Stimulated activated CD4-positive, alpha-beta T cell treated with anti-CD3 and anti-CD28 coated beads, TNF-alpha, amount 100 ng/mL, for 4 hours (primary cell): ENCODE measurements at places on chromosomes 5 and 9.

DNA sequence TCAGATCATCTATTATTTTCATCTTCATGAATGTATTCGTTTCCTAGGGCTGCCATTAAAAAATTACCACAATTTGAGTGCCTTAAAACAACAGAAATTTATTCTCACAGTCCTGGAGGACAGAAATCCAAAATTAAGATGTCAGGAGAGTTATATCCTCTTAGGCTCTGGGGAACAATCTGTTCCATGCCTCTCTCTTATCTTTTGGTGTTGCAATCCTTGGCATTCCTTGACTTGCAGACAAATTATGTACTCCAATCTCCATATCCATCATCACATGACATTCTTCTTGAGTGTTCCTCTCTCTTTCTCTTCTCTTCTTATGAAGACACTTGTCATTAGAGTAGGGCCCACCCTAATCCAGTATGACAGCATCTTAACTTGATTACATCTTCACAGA is 339.4 kb downstream of the EFNA5 start:
- DNase-seq, result no peak

DNA sequence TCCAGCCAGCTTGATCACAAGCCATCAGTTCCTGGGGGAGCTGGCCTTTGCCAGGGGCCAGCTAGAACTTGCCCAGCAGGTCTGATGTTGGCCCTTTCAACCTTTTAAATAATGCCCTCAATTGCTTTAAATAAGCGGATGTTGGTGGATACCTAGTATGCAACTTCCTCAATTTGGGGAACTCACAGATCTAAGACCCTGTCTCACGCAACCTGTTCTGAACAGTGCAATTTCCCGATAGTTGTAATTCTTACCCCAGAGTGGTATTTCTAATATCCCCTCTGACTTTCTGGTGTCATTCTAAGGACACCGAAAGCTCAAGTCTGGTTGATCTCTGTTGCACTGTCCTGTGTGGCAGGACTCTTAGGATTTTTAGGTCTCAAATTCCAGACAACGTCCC is 23.1 kb downstream of the GALNT12 start:
- DNase-seq, result no peak

- no peak for DNase-seq
Measured at GRCh38 chr5:110398951-110399350, 327.5 kb downstream of the TMEM232 start.

DNA sequence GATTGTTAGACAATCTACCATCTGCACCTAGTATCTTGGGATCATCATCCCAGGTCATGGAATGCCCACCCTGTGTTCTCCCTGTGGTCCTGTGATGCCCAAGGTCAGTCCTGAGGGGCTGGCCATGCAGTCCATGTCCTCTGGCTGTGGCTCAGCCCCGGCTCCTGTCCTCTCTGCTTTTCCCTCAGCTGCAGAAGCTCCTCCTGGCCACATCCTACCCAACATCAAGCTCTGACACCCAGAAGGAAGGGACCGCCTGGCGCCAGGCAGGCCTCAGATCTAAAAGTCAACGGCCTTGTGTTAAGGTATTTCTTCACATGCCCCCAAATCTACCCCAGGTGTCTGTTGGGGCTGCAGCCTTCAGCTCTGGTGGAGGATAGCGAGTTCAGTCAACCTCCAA is 100.5 kb downstream of the PPARGC1B start:
- no peak for DNase-seq

GRCh38 chr9:128494746-128495129 is 9.8 kb upstream of the GLE1 start:
- DNase-seq, result no peak

DNA sequence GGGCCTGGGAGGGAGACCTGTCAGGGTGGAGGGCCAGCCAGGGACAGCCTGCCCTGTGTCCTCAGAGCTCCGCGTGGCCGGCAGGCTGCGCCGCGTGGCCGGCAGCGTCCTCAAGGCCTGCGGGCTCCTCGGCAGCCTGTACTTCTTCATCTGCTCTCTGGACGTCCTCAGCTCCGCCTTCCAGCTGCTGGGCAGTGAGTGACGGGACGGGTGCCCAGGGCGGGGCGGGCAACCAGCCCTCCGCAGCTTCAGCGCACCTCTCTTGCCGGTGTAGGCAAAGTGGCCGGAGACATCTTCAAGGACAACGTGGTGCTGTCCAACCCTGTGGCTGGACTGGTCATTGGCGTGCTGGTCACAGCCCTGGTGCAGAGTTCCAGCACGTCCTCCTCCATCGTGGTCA is 1.8 kb downstream of the SLC34A3 start:
- no peak for DNase-seq

DNA sequence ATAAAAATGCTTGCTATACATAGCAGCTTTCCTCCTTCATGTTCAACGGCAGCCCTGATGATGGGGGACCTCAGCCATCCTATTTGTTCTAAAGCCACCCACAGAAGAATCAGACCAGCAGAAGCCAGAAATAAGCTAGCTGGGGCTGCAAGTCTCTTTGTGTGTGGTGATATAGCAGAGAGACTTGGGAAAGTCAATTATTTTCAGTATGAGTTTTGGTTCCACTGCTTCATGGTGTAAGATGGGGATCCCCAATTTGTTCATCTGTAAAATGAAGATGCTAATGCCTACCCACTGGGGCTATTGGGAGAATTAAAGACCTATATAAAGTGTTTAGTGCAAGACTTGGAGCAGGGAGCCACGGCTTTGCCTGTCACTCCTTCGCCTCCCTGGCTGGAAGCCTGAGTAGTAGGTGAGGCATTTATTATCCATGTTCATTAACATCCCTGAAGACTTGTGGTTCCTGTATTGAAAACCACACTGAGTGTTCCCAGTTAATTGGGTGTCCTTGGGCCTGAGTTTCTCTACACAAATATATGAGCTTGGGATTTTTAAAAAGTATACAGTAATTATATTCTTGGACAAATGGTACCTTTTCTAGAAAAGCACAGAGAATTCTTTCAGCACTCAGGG is 210.1 kb upstream of the SLC24A2 start:
- DNase-seq, result no peak

DNA sequence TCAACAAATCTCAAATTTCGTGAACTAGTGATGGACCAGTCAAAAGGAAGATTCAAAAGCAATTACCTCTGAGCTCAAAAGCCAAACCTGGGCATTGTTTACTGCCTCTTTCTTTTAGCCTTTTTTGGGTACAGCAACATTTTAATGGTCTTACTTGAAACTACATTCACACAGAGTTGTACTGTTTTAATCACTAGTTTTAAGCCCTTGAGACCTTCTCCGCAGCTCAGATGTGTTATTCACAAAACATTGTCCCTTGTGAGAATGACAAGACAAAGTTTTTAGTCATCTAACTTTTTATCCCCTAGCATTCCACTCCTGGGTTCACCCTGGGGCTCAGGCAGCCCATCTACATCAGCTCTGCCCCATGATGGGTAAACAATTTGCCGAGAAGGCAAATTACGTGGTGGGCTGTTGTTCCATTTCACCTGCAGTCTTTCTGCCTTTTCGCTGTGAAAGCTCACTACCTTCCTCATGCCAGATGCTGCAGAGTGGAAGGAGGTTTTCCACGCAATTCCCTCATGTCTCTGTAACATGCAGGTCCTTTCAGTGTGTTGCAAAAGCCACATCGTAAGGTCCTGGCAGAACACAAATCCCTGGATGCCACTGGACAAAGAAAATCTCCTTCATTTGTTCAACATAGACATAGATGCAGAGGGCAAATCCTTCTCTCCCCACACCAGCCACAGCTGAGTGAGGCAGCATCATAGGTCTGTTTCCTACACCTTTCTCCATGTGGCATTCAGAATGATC is 175.7 kb downstream of the EBF1 start:
- DNase-seq, result no peak

GRCh38 chr9:2810420-2811075 is 33.3 kb downstream of the PUM3 start:
- no peak for DNase-seq

DNA sequence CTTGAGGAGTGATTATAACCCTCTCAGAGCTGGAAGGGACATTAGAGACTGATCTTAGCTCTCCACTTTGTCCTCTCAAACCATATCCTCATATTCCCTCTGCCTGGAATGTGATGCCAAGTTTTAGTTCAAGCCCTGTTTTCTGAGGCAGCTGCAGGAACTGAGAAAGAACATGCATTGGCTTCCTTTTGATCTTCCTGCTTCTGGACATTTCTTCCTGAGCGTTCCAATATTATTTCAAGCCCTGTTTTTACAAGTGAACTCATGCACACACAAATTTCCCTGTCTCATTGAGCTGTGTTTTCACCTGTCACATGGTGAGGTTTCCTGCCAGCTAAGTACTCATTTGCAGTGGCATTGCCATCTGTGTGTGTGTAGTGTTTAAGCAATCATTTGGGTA is 17.0 kb downstream of the FOCAD start:
- no peak for DNase-seq

GRCh38 chr9:19630760-19631159 is 158.1 kb downstream of the SLC24A2 start:
- DNase-seq, result no peak

DNA sequence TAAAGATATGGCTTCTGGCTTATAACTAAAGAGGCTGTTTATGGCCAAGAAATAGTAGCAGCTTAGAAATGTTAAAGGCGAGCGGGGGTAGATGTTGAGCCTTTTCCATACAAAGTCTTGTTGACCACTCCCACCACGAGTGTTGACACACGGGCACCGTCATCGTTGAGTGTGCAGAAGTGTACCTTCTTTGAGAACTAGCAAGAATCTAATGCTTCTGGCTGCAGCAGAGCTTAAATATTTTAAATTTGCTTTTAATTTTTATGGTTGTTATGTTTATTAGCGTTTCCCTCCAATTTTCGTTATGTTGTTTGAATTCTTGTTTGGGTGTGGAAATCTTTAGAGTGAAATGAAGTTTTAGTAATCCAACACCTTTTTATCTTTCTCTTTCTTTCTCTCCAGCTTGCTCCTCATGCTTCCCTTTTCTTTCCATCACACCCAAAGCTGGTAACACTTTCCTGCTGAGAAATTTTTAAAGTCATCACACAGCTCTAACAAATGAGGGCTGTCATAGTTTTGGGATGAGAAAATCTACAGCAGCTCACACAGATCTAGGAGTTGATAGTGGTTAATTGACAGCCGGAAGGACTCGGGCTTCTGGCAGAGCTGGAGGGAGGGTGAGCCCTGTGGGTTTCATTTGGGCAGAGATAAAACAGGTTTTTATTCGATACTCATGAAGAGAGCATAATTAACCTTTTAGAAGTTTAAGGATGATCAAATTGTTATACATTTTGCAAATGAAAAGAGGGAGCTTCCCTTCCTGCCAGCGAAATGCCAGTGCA is 120.1 kb upstream of the ZNF608 start:
- no peak for DNase-seq

DNA sequence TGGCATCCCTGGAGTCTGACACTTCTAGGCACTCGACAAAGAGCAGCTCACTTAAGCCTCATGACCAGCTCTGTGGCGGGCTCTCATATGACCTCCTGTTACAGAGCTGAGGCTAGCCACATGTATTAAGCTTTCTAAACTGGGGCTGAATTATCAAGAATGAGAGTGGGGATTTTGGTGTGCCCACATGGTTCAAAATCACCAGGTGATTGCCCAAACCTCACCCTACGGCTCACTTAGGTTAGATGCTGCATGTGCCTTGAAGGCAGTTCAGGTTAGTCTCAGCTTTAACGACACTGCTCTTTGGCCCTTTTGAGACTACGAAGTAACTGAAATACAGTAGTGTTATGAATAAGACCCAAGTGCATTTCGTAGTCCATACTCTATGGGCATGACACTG is 39.4 kb upstream of the SMIM32 start:
- no peak for DNase-seq

GRCh38 chr5:180736536-180736935 is 3.3 kb downstream of the OR2Y1 start:
- DNase-seq, result no peak

GRCh38 chr5:158039911-158040347 is 181.0 kb upstream of the CLINT1 start:
- DNase-seq, result no peak

- no peak for DNase-seq
Measured at GRCh38 chr5:136242611-136243010, 49.6 kb upstream of the SMIM32 start.

GRCh38 chr9:134363450-134363849 is 37.2 kb downstream of the RXRA start:
- DNase-seq, result no peak
